ENCODE measurements at places on chromosomes 6 and 20.

- DNase-seq, result no peak
Measured at GRCh38 chr20:60921022-60921622, 330.9 kb upstream of the CDH4 start.

DNA sequence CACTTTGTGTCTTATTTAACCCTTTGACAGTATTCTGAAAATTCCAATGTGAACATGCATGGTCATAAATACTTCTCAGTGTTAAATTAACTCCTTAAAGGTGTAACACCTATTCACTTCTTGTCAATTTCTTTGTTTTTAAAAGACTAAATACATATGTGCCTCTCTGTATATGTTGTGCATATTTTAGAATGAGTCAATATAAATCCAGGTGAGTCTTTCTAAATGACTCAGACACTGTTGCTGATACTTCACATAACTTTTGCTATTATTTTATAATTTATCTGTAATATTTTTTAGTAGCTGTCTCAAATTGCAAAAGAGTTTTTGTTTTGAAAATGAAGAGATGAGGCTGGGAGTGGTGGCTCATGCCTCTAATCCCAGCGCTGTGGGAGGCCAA lies 36.0 kb downstream of the TIAM2 start:
- DNase-seq, result no peak

- no peak for DNase-seq
Measured at GRCh38 chr6:134272374-134272773, 45.5 kb downstream of the SGK1 start.

GRCh38 chr6:142943711-142944123 lies 1.3 kb downstream of the HIVEP2 start:
- no peak for DNase-seq

DNA sequence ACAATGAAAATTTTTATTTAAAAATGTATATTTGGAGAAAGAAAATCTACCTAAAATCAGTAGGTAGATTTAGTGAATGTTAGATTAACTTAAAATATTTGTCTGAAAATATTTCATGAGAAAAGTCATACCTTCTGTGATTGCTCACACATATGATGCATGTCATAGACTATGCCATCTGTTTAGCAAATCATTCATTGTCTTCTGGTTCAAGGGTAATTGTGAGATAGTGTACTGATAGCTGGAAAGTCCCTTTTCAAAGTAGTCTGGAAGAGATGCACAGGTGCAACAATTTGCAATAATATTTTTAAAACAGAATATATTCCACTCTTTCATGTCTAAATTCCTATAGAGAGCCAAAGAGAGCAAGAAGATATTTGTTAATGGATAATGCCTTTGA lies 21.0 kb upstream of the RNF217 start:
- no peak for DNase-seq

GRCh38 chr6:88619951-88620350 lies 343.5 kb downstream of the RNGTT start:
- DNase-seq, result no peak

DNA sequence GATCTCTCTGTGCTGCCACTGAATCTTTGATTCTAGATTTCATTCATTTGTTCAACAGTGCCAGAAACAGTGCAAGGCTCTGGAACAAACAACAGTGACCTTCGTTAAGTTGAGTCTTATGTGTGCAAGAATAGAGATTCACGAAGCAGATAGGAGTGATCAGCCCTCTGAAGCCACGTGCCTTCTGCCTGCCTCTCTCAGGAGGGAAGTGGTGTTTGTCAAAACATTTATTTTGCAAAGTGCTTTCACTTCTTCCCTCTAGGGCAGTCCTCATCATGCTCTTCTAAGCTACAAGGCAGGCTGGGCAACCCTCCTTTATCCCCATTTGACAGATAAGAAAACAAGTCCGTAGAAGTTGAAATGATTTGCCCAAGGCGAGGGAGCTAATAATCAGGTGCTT lies 204.3 kb downstream of the TFAP2C start:
- no peak for DNase-seq

DNA sequence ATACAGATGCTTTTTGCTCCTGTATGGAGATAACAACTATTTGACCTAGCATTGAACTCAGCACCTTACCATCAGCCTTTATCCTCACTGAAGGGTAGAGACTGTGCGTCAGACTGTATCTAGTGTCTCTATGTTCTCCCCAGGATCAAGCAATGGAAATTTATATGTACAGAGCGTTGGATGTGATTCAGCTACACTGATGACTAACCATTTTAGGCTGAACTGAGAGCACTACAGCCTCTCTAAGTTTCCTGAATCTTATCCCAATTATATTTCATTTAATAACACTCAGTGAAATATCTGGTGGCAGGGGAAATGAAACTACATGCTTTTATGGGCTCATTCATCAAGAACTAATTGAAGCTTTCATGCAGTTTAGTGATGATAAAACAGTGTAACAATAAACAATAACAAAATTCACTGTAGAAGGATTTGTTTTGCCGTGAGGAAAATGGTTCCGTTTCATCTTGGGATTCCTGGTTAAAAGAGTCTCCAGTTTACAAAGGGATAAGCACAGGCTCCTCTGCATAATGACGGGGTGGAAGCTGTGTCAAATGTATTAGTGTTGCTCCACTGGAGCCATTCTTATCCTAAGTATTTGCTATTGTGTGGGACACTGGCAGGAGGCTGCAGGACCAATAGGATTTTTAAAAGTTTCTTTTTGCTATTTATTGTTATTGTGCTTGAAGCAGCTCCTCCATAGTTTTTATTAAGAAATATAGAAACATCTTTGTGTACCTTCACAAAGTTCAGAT lies 567.6 kb upstream of the MMS22L start:
- no peak for DNase-seq

GRCh38 chr6:33957892-33958525 lies 154.2 kb upstream of the MLN start:
- no peak for DNase-seq

- DNase-seq, result no peak
Measured at GRCh38 chr20:41006126-41006935, 22.3 kb upstream of the TOP1 start.

DNA sequence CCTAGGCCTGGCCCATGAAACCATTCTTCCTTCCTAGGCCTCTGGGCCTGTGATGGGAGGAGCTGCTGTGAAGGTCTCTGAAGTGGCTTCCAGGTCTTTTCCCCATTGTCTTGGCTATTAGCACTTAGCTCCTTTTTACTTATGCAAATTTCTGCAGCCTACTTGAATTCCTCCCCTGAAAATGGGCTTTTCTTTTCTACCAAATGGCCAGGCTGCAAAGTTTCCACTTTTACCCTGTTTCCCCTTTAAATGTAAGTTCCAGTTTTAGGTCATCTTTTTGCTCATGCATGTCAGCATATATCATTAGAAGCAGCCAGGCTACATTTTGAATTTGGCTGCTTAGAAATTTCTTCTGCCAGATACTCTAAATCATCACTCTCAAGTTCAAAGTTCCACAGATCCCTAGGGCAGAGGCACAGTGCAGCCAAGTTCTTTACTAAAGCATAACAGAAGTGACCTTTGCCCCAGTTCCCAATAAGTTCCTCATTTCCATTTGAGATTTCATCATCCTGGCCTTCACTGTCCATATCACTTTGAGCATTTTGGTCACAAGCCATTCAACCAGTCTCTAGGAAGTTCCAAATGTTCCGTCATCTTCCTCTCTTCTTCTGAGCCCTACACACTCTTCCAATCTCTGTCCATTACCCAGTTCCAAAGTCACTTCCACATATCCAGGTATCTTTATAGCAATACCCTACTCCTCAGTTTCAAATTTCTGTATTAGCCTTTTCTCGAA lies 71.9 kb downstream of the TBC1D7 start:
- no peak for DNase-seq

- no peak for DNase-seq
Measured at GRCh38 chr6:102216232-102216631, 822.7 kb downstream of the GRIK2 start.

- DNase-seq, result no peak
Measured at GRCh38 chr6:131067521-131067920, 4.5 kb upstream of the EPB41L2 start.

GRCh38 chr20:25017257-25017803 lies 24.8 kb upstream of the APMAP start:
- no peak for DNase-seq

DNA sequence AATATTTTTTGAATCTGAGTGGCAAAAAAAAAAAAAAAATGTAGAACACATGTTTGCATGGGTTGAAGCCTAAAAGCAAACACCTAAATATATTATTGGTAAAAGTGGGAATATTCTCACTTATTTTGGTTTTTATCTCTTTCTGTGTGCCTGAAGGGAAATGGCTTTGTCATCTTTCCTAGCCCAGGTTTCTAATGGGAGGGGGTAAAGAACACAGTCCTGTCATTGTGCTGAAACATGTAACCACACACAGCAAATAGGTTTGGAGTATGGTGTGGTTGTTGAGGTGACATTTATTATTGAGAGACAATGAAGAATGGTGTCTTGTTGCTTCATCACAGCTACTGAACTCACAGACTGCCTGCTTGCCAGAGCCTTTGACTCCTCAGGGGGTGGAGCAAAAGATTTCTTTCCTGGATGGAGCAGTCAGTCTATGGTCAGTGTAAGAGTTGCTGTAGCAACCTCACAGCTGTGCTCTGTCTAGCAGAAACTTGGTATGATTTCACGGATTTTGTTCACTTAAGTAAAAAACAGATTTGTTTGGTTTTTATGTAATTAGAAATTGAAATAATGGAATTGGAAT lies 70.2 kb downstream of the CEP57L1 start:
- DNase-seq, result no peak

GRCh38 chr6:144639654-144640053 lies 354.5 kb downstream of the UTRN start:
- DNase-seq, result no peak

DNA sequence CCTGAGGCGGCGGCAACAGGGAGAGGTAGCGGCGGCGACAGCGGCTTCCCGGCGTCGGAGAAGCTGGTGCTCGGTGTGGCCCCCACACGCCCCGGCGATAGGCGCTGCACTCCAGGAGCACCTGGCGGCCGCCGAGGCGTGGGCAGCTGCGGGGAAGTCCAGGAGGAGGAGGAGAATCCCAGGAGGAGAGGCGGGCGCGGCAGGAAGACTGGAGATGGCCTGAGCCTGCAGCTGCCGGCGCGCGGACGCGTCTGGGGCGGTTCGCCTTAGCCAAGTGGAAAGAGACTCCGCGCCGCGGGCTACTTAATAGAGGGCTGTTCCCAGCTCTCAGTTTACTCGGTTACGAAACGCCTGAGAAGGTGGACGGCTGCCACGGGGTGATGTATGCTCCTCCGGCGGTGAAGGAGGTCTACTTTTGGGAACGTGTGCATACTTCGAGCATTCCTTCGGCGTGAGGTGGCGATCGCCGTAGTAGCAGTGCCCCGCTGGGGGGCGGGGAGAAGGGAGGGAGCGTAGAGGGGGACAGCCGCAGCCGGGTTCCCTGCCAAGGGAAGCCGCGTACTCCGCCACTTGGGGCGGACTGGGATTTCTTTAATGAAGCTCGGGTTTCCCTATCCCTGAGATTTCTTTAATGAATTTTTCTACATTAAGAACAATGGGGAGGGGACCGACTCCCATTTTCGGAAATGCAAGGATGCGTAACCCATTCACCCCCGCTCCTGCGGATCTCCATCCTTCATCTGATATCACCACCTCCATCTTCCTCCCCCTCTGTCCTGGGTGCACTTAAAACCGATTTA lies at the start of gene COL12A1:
TSS of gene COL12A1 (minus strand) at position 278 of the 800 bp plus-strand sequence. CDS start 3,261 bp downstream, outside the sequence.
- DNase-seq, result no peak

DNA sequence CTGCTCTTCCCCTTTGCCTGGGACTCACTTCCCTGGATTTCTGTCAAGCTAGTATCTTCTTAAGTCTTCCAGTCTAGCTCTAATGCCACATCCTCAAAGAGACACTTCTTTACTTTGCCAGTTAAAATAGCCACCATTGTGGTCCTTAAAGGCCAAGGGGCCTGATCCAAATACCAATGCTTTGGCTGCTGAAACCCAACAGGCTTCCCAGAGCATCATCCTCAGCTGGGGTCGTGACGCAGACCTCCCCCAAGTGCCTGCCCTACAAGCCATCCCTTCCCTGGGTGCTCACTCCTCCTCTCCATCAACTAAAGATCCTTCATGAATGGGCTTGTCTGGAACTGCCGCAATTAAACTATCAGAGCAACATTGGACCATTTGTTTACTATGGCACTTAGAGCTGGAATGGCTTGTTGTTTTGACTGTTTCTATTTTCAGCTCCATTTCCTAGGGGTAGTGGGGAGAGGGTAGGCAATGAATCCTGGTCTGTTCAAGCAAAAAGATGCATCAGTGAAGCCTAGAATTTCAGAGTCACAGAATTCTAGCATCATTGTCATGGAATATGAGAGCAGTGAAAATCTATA lies 79.6 kb upstream of the SIRPA start:
- no peak for DNase-seq

- DNase-seq, result no peak
Measured at GRCh38 chr6:135182071-135183001, 1.2 kb downstream of the MYB start.

DNA sequence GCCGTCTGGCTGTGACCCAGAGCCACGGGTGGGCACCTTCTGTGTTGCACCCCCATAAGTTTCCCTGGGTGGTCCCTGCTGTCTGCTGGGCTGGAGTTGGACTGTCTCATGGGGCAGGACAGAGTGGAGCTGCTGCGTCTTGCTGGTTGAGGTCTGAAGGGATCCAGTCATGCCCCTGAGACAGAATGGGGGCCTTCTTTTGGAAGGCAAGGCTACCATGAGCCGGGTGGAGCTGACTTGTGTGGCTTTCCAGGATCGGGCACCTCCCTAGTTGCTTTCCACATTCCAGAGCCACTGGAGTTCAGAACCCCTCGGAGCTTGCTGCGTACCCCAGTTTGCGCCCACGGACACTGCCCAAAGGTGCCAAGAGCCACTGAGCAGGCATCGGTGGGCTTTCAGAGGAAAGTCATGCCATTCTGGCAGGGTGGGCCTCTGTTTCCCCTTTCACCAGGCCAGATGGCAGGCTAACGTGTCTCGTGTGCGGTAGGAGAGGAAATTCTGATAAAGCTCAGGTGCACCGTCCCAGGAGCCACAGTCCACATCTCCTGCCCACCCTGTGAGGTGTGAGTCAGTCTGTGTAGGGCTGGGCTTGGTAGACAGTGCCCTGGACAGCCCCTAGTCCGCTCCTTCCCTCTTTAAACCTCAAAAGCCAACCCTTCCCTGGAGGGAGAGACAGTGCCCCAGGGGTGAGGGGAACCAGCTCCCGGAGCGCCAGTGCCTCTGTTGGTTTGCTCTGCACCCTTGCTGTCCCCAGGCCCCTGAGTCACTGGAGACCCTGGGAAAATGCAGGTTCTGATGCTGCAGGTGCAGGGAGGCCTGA lies 125.3 kb downstream of the SYCP2 start:
- DNase-seq, result no peak

DNA sequence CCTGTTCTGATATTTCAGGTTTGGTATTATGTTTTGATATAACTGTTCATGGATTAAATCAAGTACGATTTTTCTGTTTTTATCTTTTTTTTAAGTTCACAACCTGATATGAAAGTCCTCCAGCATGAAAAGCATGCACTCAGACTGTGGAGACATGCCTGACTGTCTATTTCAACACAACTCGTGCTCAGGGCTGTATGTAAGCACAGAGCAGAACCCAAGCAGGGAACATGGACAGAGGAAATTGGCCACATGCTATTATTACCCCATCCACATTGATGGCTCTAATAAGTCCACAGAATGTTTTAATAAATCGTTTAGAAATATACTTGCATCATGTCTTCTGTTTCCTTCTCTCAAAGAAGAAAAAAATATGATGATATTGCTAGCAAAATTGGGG lies 730.4 kb downstream of the C6orf118 start:
- no peak for DNase-seq

DNA sequence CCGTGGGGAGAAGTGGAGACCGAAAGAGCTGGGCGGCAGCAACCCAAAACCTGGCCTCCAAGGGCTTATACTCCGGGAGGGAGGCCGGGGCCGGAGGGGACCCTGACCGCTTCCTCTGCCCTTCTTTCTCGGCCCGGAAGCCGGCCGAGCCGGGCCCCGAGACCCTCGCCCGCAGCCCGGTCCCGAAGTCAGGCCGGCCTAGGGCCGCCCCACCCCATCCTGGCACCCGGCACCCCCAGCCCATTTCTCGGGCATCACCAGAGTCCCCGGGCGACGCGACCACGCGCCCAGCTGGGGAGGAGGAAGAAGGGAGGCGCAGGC lies 572 bp upstream of the ZDHHC14 start:
- no peak for DNase-seq

Data from effector memory CD4-positive, alpha-beta T cell (primary cell).